ENCODE measurements at places on chromosomes 5 and 9.

GRCh38 chr5:766666-767431 lies 17.7 kb downstream of the ZDHHC11B start:
- no peak for DNase-seq

GRCh38 chr5:139494256-139494655 lies 11.7 kb upstream of the STING1 start:
- no peak for DNase-seq

DNA sequence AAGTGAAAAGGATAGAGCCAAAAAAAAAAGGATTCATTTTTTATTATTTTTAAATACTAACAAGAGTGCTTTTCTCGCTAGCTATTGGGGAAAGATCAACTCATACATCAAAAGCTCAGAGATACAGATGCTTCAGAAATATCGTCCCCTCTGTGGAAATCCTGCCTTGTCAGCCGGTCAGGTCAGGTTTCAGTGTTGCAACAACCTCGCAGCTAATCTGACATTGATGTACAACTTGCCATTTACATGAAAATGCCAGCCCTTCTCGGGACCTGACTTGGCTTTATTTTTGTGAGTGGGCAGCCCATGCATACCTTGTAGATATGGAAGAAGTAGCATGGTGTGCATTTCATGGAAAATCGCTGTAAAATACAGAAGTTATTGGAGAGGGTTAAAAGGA lies 358.8 kb upstream of the ADAMTS16 start:
- DNase-seq: no peak

GRCh38 chr5:1643651-1644392 lies 120.1 kb upstream of the LPCAT1 start:
- DNase-seq: no peak

DNA sequence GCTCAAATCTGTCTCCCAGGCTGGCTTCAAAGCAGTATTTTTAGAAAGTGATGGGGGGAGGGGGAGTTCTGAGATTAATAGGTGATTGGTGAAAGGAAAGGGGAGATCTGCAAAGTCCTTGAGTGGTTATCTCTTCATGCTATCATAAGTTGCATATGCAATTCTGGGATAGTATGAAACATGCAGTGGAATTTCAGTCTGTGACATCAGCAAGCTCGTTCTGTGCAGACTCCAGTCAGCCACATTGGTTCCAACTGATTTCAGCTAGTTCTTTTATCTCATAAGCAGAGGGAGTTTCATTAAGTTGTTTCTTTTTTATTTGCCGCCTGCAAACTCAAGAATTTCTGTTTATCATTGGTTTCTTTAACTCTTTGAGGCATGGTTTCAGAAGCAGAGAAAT lies 180.5 kb upstream of the SH3GL2 start:
- no peak for DNase-seq

GRCh38 chr5:111764019-111764418 lies 7.0 kb upstream of the NREP start:
- DNase-seq: no peak

GRCh38 chr5:43769571-43770355 lies 166.8 kb downstream of the NNT start:
- DNase-seq: no peak

- DNase-seq: no peak
Observed at GRCh38 chr5:153885141-153885540, 153.6 kb downstream of the FAM114A2 start.

GRCh38 chr9:33161011-33161588 lies 6.0 kb downstream of the B4GALT1 start:
- no peak for DNase-seq

GRCh38 chr5:124859027-124859426 lies 112.6 kb upstream of the ZNF608 start:
- DNase-seq: no peak

- no peak for DNase-seq
Observed at GRCh38 chr5:3607541-3608181, 12.0 kb downstream of the IRX1 start.

- DNase-seq: no peak
Observed at GRCh38 chr5:21774801-21775200, 1078.3 kb downstream of the CDH12 start.

GRCh38 chr9:134180786-134181647 lies 16.7 kb upstream of the RNU6ATAC start:
- no peak for DNase-seq

- no peak for DNase-seq
Observed at GRCh38 chr9:134313470-134313869, 12.8 kb upstream of the RXRA start.

GRCh38 chr9:109203761-109204360 lies 36.8 kb upstream of the FRRS1L start:
- no peak for DNase-seq

DNA sequence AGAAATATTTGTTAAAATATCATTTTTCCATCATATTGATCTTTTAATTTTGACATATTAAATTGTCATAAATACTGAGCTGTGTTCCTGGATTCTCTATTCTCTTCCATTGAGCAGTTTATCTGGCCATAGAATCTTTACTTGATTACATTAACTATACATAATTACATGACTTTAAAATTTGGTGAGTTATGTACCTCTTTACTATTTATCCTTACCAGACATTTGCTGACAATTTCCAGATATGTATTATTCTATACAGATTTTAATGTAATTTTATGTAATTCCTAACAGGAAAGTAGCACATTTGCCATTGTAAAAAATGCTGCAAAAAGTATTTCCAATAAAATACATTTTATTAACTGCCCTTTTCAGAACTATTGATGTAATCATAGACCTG lies 770.3 kb downstream of the KCTD16 start:
- DNase-seq: no peak

- no peak for DNase-seq
Observed at GRCh38 chr5:132138260-132138659, 64.7 kb downstream of the CSF2 start.

DNA sequence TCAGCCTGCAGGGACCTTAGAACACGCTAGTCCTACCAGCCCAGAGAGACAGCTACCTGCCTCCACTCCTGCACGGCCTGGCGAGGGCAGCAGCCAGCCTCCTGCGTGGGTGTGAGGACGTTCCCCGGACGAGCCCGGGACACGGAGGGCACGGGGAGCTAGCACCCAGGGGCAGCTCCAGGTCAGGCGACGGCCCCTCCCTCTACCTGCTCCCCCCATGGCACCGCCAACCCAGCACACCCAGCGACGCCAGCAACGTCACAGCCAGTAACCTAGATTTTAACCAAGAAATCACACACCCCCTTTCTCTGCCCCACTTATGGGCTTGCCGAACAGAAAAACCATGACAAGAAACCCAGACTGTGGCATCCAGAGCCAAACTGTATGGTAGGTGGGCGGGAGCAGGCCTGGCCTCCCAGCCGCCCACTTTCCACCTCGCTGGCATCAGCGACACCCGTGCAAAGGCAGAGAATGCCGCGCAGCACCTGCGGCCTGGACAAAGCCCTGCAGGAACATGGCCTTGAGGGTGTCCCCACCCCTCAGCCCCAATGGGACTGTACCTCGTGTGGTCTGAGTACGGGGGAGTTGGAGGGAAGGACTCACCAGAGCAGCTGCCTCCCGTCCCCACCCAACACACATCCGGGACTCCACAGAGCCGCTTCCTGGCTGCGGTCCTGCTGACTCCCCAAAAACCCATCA lies 47.9 kb downstream of the NACC2 start:
- DNase-seq: no peak

DNA sequence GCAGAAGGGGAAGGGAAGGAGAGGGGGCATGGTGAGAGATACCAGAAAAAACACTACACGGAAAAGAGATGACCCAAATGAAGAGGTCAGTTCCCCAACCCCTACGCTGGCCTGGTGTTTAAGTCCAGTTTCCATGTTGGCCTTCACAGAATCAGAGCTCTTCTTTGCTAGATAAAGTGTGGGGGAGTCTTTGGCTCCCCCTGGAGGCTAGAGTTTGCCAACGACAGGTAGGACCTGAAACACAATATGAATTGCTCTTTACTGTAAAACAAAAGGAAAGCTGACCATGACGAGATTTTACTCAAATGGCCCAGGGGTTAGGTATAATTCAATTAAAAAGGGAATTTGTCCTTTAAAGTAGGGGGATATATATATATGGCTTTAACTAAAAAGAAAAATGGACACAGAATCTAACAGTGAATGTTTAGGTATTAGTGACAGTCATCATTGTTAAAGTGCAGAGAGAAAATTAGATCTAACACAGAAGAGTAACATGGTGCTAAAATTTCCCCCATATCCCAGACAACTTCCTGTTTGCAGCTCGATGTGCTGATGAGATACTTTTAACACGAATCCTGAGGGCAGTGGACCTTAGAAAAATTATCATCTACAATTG lies 92.0 kb downstream of the SV2C start:
- no peak for DNase-seq

DNA sequence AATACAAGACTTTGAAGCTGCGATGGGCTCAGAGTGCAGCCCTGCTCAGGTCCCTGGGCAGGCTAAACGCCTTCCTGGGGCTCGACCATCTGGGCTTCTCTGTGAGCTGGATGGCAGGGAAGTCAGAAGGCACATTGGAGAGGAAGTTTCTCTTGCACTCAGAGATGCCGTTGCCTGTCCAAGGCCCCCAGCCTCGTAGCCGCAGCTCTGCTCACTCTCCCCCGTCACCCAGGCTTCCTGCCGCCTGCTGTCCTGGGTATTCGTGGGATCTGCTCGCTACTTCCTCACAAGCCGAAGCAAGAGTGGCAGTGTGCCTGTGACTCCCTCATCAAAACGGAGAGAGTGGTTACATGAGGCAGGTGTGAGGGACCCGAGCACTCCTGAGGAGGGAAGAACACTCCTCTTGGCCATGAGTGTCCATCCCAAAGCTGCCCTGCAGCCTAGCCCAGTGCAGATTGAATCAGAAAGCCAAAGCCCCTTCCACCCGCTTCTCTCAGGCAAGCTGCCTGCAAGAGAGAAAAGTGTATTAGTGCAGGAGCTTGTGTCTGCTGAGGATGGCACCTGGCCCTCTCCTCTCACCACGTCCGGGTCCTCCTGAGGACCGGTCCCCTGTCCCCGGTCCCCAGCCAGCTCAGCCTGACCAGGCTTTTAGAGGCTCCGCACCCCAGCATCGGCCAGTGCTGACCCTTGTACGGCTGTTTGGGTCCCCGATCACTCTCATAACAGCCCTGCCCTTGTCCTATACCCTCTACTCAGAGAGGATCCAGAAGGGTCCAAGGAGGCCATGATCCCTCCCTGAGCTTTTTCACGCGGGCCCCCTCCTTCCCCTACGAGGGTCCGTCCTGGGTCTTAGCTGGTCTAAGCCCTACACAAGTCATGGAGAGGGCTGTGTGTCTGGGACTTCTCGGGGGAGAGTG lies 7.3 kb downstream of the FCN2 start:
- DNase-seq: no peak

GRCh38 chr9:472479-473075 lies 257.9 kb downstream of the DOCK8 start:
- DNase-seq: no peak

Data from cerebellar nuclear complex (tissue), 1 donor.